ENCODE measurements at places on chromosomes 11 and 22. TPM values are rescaled to one million over a fixed set of nuclear protein-coding genes. Genes with fewer than 3 reads are reported as not detected.

Gene APOL4
- 0.37 TPM for total RNA-seq

Gene GSC2
- not detected for total RNA-seq

Gene ARHGEF17
- 31.4 TPM for total RNA-seq

Gene FAM89B
- 19.4 TPM for total RNA-seq

Gene MYOD1
- not detected for total RNA-seq

Gene KRTAP5-11
- not detected for total RNA-seq

Gene MUC6
- total RNA-seq: not detected

Gene KCNJ4
- total RNA-seq: not detected
